Activated naive CD4-positive, alpha-beta T cell treated with anti-CD3 and anti-CD28 coated beads for 36 hours (primary cell): ENCODE measurements at places on chromosomes 5 and 9. TPM values are rescaled to one million over a fixed set of nuclear protein-coding genes. Genes with fewer than 3 reads are reported as not detected.

DNA sequence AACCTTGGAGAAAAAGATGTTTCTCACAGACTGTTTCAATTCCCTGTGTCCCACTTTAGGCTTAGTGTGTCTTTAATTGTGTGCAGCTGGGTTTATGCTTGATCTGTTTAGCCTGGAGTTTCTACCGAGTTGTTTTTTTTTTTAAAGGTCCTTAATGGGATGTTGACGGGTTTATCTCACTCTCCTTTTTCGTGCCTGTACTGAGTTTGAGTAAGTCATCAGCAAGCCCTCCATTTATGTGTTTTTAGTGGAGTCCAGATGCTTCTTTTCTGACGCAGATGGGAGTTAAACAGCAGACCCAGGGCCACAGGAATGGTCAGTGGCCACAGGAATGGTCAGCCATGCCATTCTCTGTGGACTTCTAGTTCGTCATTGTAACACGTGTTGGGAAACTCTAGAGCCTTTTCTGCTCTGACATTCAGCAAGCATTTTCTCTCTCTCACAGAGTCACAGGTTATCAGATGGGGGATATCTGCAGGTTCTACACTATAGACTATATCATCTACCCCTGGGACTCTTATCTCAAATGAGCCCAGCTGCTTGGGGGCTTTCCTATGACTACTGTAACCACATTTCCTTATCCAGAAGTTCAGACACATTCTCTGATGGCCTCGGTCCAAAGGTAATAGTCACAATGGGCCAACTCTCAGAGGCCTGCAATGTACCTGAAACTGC is 190.5 kb downstream of the TTLL11 start:
- no peak for DNase-seq
- H3K4me1 ChIP-seq = no peaks in the 10 kb centered on the region
- H3K36me3 ChIP-seq = no peaks in the 10 kb centered on the region
- H3K27me3 ChIP-seq = no peaks in the 10 kb centered on the region
- H3K27ac ChIP-seq = no peak overlapping the region

DNA sequence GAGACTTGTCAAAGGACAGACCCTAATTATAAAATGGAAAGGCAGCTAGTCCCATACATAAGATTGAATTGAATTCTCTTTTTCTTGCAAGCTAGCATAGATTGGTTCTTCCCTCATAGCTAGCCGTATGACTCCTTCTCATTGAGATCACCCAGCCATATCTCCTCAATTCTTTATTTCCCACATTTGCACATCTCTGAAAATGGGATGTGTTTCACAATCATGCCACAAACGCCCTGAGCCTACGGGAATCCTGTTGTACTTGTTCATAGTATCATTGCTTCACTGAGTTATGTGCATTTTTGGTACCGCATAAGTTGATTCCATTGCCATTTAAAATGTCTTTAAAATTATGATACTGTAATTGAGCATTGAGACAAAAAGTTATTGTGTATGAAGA is 90.5 kb downstream of the PCSK1 start:
- no peak for DNase-seq
- no peak overlapping the region for H3K27ac ChIP-seq
- no peaks in the 10 kb centered on the region for H3K36me3 ChIP-seq
- peaks cover 10% of the 10 kb centered on the region for H3K27me3 ChIP-seq
- H3K4me3 ChIP-seq = no peak overlapping the region

DNA sequence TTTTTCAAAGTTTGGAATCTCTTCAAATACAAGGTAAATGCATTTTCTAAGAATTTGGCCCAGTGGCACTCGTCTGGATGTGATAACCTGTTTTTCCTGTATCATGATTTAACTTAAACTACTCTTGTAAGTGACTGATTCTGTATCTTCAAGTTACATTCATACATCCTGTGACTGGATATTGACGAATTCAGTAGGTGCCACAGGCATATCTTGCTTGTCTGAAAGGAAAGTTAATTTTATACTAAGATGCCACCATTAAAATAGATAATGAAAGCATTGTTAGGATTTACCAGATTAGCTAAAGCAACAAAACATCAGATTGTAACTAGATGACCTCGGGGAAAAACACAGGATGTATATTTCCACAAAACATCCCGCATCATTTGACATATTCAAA is 175.3 kb upstream of the ZNF608 start:
- no peaks in the 10 kb centered on the region for H3K36me3 ChIP-seq
- H3K27ac ChIP-seq = no peak overlapping the region
- peaks cover 1% of the 10 kb centered on the region for H3K27me3 ChIP-seq
- no peak overlapping the region for H3K4me3 ChIP-seq

- peaks cover 5% of the 10 kb centered on the region for H3K27me3 ChIP-seq
- no peak overlapping the region for H3K4me3 ChIP-seq
- no peaks in the 10 kb centered on the region for H3K4me1 ChIP-seq
- H3K36me3 ChIP-seq = no peaks in the 10 kb centered on the region
- DNase-seq = no peak
These were observed 10.8 kb downstream of the NSG2 start for GRCh38 chr5:174056064-174056847.

DNA sequence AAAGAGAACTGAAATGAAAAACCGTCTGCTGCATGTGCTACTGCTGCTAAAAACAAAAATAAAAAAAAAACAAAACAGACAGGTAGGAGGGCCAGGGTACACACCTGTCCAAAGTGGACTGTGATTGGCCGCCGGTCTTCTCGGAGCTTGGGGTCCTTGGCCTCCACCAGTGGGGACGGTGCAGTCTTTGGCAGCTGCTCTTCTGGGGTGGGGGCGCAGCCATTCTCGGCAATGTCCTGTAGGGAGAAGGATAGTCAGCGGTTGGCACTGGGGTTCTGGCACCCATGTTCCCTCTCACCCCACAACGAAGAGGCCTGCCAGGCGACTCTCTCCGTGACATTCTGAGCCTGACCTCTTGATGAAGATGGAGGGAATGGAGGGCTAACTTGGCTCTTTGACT is 84.3 kb downstream of the CRB2 start:
- no peaks in the 10 kb centered on the region for H3K4me1 ChIP-seq
- no peak overlapping the region for H3K4me3 ChIP-seq
- no peak for DNase-seq

Gene RAI14
- 6.7 TPM for total RNA-seq

GRCh38 chr9:127562279-127562796 is 49.7 kb upstream of the STXBP1 start:
- H3K36me3 ChIP-seq = no peaks in the 10 kb centered on the region
- no peak for DNase-seq

DNA sequence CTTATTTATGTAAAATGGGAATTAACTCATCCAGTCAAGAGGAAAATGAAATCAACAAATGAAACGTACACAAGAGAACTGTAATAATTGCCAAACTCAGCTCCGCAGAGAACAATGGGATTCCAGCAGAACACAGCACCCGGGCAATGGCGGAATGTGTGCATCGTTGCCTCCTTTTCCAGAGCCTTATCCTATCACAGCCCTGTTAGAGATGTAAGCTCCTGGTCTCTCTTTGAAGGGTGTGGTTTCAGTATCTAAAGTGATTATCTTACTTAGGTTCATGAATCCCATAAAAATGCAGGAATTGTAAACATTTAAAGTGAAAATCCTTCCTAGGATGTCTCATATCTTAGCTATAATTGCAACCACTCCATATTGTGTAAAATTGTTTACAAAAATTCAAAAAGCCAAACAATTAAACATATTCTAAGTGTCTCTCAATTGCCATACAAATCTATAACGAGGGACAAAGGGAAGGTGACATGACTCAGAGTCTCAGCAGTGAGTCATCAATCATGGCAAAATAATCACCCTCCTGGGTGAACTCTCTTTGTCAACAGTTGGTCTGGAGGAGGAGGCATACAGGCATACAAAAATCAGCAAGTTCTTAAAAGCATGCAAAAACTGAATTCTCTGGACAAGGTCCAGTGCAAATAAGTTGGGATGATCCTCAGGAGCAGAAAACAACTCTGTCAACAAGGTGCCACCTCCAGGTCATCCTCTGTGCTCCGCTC is 22.6 kb downstream of the SEMA5A start:
- no peaks in the 10 kb centered on the region for H3K27me3 ChIP-seq
- H3K27ac ChIP-seq = no peak overlapping the region
- H3K36me3 ChIP-seq = no peaks in the 10 kb centered on the region
- no peak for DNase-seq
- no peak overlapping the region for H3K4me3 ChIP-seq
